ENCODE measurements at places on chromosomes 5 and 9.

GRCh38 chr5:123033157-123033671 lies 3.3 kb downstream of the PPIC start:
- no peak for DNase-seq

DNA sequence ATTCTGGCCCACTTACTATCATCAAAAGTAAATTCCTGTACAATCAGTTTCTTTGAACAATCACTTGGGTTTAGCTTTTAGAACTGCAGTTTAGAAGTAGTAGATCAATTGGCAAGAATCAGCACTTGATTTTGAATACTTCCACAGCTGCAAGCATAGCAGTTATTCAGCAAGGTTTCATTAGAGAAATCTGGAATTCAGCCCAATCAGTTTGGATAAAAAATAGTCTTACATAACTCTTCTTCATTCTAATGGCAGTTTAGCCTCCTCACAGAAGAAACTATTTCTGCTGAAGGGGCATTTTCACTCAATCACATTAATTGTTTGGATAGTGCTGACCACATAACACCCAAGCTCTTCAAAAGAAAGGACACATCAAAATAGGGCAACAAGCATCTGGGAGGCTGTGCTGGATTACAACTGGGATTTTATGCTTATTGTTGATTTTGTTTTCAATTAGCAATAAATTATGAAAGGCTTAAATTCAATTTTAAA lies 336.2 kb upstream of the PDE4D start:
- DNase-seq, result no peak

DNA sequence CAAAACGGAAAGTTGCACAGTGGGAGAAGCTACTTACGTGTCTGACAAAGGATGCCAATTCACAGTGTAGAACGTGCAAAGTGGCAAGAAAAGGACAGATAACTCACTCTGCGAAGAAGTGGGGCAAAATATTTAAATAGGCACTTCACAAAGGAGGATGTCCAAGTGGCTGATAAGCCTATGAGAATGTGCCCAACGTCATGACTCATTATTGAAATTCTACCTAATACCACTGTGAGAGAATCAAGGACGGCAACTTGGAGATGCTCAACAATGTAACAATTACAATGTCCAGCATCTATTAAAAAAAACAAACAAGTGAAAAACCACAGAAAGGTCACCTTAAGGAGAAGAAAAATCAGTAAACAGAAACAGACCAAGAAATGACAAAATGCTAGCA lies 59.0 kb downstream of the NACC2 start:
- no peak for DNase-seq

GRCh38 chr9:14315875-14316601 lies 2.1 kb upstream of the NFIB start:
- DNase-seq, result no peak

DNA sequence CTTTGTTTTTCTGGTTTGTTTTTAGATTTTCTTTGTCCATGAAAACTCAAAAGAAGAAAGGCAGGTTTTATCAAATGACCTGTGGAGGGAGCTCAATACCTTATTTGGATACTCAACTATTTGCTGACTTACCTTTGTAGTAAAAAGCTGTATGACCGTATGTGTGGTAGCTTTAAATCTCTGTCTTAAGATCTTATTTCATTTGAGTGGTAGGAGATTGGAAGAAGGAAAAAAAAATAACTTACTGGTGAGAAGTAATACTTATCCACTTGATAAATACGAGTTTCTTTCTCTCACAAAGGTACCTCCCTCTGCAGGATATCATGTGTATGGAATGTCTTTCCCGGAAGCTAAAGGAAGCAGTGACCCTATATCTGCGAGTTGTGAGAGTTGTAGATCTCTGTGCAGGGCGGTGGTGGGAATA lies 15.0 kb downstream of the FBXO38 start:
- DNase-seq, result no peak

GRCh38 chr5:160496334-160496733 lies 74.7 kb downstream of the PTTG1 start:
- no peak for DNase-seq

GRCh38 chr5:69449511-69449910 lies 34.6 kb downstream of the MARVELD2 start:
- DNase-seq, result no peak

DNA sequence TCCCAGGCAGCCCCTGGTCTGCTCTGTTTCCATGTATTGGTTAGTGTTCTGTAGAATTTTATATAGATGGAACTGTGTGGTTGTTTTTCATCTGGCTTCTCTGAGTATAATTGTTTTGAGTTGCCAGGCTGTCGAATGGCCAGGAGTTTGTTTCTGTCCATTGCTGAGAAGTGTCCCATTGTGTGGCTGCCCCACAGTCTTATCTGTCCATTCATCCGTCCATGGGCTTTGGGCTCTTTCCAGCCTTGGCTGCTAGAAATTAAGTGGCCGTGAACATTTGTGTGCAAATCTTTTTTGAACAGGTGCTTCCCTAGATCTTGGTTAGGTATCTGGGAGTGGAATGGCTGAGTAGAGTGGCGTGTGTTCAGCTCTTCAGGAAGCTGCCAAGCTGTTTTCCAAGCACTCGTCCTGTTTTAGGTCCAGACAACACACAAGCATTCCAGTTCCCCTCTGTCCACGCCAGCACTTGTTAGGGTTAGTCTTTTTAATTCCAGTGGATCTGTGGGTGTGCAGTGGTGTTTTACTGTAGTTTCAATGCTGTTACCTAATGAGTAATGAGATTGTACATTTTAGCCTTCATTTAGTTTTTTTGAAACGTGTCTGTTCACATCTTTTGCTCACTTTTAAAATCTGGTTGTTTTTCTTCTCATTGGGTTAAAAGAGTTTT lies 122.2 kb upstream of the CACNA1B start:
- no peak for DNase-seq

DNA sequence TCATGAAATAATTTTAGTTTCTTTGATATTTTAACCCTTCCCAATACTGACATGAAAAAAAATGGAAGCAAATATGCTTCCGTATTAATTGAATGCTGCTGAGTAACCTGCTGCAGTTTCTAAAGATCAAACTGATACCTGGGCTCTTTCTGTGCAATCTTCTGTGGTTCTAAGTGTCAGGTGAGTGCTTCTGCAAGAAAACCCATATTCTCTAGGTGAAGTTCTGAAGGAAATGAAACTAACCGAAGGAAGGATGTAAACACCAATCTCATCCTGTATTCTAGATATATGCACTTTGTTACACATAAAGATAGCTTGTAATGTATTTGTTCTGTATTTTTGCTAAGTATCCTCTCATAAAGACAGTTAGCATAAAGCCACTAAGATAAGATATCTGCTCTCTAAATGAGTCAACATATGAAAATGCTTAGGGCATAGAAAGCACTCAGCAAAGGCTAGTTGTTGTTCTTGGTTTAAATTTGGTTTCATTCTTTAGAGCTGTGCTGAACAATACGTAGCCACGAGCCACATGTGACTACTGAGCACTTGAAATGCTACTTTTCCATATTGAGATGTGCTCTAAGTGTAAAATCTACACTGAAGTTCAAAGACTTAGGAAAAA lies 52.0 kb downstream of the ITGA2 start:
- DNase-seq, result no peak

GRCh38 chr5:126056851-126057622 lies 366.2 kb upstream of the GRAMD2B start:
- DNase-seq, result no peak

GRCh38 chr5:158848634-158849033 lies 251.1 kb downstream of the EBF1 start:
- DNase-seq, result no peak

- no peak for DNase-seq
These were observed 288.7 kb downstream of the FBXL17 start for GRCh38 chr5:108093186-108093585.

DNA sequence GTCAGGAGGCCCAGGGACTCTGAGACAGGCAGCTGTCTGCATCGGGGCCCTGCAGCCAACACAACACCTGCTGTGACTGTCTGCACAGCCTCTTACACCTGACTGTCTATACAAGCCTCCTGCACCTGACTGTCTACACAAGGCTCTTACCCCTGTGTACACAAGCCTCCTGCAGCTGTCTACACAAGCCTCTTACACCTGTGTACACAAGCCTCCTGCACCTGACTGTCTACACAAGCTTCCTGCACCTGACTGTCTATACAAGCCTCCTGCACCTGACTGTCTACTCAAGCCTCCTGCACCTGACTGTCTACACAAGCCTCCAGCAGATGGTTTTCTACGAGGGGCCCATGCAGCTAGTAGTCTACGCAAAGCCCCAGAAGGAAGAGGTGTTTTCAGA lies 18.6 kb downstream of the IRX2 start:
- DNase-seq, result no peak

Measured in activated CD8-positive, alpha-beta memory T cell treated with anti-CD3 and anti-CD28 coated beads for 48 hours (primary cell).